ENCODE measurements at places on chromosomes 7 and 10.

- DNase-seq = no peak
Measured at GRCh38 chr10:2478656-2479055, 588.7 kb upstream of the PFKP start.

DNA sequence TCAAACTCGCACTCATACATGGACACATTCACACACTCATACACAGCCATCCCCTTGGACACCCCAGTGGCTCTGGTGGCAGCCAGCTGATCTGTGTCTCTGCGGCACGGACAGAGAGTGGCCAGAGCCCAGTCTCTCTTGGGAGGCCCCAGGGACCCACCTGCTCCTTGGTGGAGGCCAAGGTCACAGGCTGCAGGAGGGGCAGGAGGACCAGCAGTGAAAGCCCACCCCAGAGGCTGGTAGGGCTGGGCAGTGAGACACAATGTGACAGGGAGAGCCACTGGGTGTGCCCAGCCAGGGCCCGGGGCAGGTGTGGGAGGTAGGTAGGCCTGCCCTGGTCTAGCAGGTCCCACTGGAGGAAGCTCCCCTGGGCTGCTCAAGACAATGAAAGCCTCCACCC lies 18.5 kb downstream of the SHH start:
- no peak for DNase-seq

GRCh38 chr7:85924062-85924461 lies 719.6 kb upstream of the GRM3 start:
- DNase-seq = no peak

GRCh38 chr10:4070921-4071660 lies 286.1 kb upstream of the KLF6 start:
- DNase-seq = no peak

DNA sequence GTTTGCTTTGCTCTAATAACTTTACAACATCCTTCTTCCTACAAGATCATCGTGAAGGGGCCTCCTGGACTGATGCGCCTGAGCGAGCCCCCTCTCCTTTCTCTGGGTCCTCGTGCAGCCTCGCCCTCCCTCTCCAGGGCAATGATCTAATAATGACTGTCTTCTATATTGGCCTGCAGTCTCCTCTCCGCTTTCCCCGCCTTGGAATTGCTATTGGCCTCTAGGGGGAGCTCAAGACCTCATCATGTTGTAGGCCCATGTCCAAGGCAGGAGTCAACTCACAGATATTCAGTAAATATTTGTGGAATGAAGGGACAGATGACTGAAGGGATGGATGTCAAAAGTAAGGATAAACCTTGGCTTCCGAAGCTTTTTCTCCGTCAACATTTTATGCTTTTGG lies 1180.3 kb downstream of the TYW1 start:
- DNase-seq = no peak

GRCh38 chr10:132496360-132497062 lies 41.1 kb upstream of the INPP5A start:
- DNase-seq = no peak

DNA sequence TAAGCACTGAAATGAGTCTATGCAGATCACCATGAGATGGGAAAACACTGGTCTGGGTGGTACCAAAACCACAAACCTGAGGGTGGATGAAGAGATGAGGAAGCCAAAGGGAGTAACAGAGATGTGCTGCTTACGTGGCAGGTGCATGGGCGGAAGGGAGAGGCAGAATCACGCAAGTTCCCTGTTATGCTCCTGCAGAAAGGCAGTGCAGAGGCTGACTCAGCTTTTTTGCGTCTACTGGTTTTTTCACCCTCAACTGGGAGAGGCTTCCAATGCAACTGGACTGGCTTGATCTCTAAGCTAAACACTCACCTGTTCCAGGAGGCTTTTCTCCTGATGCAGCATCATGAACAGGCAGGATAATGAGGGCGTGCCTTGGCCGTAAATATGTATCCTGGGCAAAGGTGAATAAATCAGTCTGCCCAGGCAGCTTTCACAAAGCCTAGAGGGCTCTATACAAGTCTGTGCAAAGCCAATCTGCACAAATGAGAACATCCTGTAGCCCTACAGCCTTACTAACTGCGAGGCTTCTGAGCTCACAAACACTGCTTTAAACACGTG lies 95.4 kb upstream of the AFAP1L2 start:
- no peak for DNase-seq

GRCh38 chr7:117673839-117674238 lies 194.0 kb downstream of the CFTR start:
- DNase-seq = no peak

- DNase-seq = no peak
Measured at GRCh38 chr10:113538151-113538550, 14.7 kb upstream of the HABP2 start.

- DNase-seq = no peak
Measured at GRCh38 chr10:86100581-86101061, 266.0 kb downstream of the GRID1 start.

GRCh38 chr10:21496343-21497176 lies 28.9 kb downstream of the SKIDA1 start:
- peak; percentile 41 for DNase-seq

DNA sequence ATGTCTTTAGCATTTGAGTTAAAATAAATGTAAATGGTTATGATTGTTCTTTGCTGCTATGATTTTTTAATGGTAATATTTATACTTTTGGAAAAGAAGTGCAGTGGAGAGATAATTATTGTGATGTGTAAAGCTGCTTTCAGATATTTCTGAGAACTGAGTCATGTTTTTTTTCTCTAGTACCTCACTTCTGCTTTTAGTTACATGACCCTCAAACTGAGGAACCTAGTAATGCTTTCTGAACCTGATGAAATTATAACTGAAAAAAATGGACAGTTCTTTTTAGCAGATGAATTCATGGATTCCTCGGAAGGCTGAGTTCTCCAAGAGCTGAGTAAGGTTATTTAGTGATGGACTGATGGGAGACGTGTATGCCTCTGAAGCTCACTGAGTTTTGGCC lies 167.8 kb downstream of the CDCA7L start:
- DNase-seq = no peak

DNA sequence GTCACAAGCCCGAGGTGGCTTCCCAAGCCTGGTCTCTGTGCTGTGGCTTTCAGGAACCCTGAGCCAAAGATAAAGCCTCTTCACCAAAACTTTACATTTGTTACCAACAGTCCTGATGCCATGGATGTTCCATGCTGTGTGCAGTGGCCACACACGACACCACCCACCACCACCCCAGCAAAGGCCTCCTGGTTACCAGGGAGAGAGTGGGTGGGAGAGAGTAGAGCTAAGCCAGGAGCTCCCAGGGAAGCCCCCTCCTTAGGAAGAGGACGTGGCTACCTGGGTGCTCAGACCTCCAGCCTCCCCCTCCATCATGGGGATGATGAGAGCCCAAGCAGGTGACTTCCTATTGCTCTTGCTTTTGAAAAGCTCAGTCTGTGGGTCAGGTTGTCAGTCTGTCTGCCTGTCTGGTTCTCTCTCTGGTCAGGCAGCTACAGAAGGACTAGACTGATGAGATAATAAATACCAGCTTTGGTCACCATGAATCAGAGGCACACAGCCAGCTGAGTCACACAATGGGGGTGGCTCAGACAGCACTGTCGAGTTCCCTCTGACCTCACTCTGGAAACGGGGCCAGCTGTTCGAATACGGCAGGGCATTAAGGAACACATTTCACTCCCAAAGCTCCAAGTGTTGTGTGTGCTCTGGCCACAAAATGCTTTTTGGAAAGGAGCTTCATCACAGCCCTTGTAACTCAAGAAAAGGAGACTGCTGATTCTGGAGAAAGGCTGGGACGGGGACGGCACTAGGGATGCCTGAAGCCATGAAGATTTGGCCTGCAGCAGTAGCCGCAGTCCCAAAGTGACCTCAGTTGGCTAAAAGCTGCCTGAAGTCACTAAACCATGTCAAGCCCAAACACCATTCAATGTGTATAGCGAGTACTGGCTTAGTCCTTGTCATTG lies 166.0 kb downstream of the FANK1 start:
- peak; percentile 91 for DNase-seq

- DNase-seq = no peak
Measured at GRCh38 chr7:1897076-1897860, 227.2 kb downstream of the ELFN1 start.

DNA sequence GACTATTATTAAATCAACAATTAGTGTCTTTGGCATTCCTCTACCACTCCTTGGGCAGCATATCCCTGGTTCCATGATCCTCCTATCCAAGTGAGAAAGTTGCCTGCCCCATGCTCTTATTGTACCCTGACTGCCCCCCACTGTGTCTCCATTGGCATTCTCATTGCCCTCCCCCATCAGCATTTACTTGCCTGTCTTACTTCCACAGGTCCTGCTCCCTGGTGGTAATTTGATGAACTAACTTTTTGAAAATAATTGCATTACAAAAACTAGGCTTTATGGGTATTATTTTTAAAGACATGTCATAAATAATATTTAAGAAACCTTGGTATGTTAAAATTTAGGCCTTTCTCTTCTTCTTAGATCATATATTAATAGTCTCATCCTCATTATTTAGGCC lies 346.4 kb downstream of the PCLO start:
- DNase-seq = no peak

DNA sequence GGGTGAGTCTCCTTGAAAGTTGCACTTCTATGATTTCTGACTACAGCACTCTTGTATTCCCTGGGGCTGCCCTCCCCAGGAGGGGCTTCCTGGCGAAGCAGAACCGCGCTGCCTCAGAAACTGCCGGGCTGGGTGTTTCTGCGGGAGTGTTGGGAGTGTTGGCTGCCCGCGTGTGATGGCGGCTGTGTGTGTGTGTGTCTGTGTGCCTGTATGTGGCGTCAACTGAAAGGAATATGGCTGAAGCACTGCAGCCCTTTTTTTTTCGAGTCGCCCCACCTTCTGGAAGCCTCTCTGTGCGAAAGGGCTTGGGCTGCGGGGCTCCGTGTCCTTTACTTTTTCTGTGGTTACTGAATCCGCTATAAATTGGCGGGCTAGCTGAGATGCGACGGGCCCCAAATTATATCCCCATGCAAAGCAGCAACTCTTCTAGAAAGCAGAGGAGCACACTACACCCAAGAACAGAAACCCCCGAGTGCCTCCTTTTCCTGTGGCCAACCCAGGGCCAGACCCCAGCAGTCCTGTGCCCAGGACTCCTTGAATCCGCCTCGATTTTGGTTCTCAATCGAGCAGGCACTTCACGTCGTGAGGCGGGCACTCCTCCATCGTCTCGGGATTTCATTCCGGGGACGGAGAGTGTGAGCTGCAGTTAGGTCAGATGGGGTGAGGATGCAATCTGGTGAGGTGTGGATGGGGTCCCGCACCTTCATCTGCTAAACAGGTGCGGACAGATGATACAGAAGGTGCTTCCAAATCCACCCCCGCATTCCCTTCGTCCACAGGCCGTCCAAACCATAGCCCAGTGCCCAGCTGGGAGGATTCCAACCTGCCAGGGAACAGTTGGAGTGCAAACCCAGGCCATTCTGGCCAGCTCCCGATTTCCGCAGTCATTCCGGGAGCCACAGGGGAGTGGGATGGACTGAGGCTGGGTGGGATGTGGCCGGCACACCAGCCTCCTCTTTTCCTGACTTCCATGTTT lies 22.5 kb upstream of the ZNF273 start:
- peak; percentile 54 for DNase-seq

GRCh38 chr7:23356168-23356567 lies 57.0 kb downstream of the MALSU1 start:
- DNase-seq = no peak

GRCh38 chr10:62062752-62063512 lies 161.4 kb downstream of the ARID5B start:
- no peak for DNase-seq

- no peak for DNase-seq
Measured at GRCh38 chr7:77843194-77843593, 44.6 kb downstream of the PHTF2 start.

DNA sequence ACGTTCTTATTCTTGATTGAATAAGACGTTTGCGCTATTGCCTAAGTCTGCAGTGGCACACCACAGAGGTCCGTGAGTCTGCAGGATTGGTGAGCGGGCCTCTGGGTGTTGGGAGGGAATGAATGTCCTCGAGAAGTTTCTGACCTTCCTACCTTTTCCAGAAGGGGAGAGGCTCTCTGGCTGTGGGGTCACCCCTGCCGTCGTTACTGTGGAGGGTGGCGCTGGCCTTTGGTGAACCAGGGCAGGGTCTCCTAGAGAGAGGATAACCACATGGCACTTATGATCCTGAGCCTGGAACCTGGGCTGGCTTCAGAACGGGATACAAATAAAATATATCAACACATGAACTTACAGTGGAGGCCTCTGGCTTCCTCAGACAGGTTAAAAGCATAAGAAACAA lies 13.8 kb downstream of the IL15RA start:
- DNase-seq = no peak

GRCh38 chr7:131476740-131477139 lies 79.7 kb downstream of the PODXL start:
- DNase-seq = no peak

- DNase-seq = no peak
Measured at GRCh38 chr7:110522761-110523200, 568.1 kb upstream of the LRRN3 start.

DNA sequence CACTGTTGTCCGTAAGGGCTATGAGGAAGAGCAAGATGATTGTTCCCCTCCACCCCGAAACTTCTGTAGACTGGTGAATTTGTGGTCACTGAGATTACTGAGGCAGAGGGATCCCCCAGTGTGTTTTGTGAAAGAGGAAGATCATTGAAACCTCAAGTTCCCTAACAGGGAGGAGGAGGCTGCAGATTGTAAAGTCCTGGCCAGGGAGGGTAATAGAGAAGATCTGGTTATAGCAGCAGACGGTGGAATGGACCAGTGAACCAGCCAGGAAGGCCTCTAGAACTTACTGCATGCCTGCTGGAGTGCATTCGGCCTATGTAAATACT lies 31.1 kb downstream of the LMTK2 start:
- no peak for DNase-seq

DNA sequence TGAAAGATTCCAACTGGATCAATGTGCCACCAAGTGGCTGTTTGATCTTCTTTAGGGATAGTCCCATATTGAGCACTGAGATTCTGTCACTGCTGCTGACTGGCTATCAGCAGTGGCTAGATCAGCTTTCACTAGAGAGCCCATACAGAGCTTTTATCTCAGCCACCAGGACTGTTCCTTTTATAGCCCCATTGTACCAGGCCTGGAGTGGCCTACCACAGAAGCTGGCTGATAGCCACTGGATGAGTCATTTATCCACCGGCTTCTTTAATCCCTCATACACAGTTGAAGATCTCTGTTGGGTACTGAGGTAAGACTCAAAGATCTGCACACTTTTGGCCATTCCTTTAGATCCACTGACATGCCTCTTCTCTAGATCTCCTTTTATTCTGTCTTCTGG lies 1101.1 kb downstream of the SORCS3 start:
- no peak for DNase-seq

DNA sequence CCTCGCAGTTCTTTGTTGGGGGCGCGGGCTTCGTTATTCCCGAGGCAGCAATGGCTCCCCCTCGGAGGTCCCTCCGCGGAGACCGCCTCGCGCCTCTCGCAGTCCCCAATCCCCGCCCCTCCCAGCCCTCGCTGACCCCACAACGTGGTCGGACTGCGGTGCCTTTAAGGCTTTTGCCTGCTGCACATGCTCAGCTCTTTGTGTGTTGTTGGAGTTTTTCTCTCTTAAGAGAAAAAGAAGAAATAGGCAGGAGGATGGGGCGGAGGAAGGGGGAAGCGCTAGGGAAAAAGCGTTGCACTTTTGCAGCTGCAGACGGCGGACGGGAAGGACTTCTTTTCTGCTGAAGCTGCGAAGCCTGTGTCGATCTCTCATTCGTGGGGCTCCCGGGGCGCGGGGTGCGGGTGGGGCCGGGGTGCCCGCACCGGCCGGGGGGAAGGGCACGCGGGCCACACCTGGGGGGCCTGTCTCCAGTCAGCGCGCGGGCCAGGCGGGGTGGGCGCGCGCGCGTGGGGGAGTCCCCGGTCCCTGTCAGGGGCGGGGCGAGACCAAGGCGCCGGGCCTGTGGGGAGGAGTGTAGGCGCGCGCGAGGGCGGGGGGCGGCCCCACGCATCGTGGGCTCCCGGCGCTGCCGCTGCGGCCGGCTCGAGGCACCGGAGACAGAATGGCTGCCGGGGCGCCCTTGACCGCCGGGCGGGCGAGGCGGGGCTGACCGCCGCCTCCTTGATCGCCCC lies 445 bp upstream of the ATRNL1 start:
- DNase-seq = no peak
